Esophagus muscularis mucosa (tissue), 4 donors: ENCODE measurements at places on chromosomes 1 and 21. TPM values are rescaled to one million over a fixed set of nuclear protein-coding genes. Genes with fewer than 3 reads are reported as not detected.
A peak's percentile ranks its signal among the peaks of the same experiment; 100 is the strongest.

The BNIPL gene
- total RNA-seq = 0.11 TPM

The FTCD gene
- 1.2 TPM for total RNA-seq

The LRRC42 gene
- 22.8 TPM for total RNA-seq

The B3GALT5 gene
- total RNA-seq = 0.50 TPM

The ST7L gene
- total RNA-seq = 21.6 TPM

The ZNF687 gene
- 22.5 TPM for total RNA-seq

The TMCO4 gene
- total RNA-seq = 34.4 TPM

The C1orf185 gene
- not detected for total RNA-seq

DNA sequence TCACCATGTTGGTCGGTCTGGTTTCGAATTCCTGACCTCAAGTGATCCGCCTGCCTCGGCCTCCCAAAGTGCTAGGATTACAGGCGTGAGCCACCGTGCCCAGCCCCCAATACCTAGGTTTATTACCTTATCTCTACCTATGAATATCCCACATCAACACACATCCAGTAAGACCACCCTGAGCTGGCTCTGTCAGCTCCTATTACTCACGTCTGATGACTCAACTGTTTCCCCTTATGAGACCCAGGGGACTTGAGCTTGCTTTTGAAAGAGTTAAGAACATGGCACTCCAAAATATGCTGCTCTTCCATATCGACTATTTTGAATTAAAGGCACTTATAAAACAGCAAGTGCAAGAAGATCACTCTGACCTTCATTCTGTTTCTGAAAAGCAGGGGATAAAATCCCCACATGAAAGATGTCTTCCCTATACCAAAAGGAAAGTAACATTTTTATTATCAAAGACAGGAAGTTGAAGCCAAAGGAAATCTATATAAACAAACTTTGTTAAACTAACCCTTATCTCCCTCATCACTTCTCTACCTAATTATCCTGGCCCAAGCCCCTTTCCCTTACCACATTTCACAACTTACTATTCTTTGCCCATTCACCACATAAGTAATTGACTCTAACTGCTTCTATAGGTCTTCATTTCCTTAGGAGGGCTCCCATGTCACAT, 41.3 kb upstream of the OSBPL9 start:
- H3K4me1 ChIP-seq = no peaks in the 10 kb centered on the region
- H3K36me3 ChIP-seq = no peaks in the 10 kb centered on the region
- H3K27ac ChIP-seq = no peak overlapping the region
- no peaks in the 10 kb centered on the region for H3K27me3 ChIP-seq
- DNase-seq = no peak

- H3K36me3 ChIP-seq = peaks cover 26% of the 10 kb centered on the region
- no peak overlapping the region for H3K4me3 ChIP-seq
- H3K27me3 ChIP-seq = no peaks in the 10 kb centered on the region
- no peaks in the 10 kb centered on the region for H3K4me1 ChIP-seq
- no peak overlapping the region for H3K27ac ChIP-seq
These were observed 167.1 kb downstream of the PHTF1 start for GRCh38 chr1:113592230-113592629.

- no peak overlapping the region for H3K27ac ChIP-seq
- no peaks in the 10 kb centered on the region for H3K4me1 ChIP-seq
- no peaks in the 10 kb centered on the region for H3K36me3 ChIP-seq
- H3K27me3 ChIP-seq = no peaks in the 10 kb centered on the region
These were observed 73.6 kb upstream of the TLR5 start for GRCh38 chr1:223216531-223217205.

- DNase-seq = peak; percentile 57
- H3K36me3 ChIP-seq = no peaks in the 10 kb centered on the region
- no peak overlapping the region for H3K4me3 ChIP-seq
- H3K27me3 ChIP-seq = no peaks in the 10 kb centered on the region
These were observed 36.3 kb downstream of the TCP10L start for GRCh38 chr21:32548978-32549377.

GRCh38 chr1:197463142-197463541, 195.1 kb downstream of the CRB1 start:
- no peaks in the 10 kb centered on the region for H3K27me3 ChIP-seq
- no peak for DNase-seq
- no peak overlapping the region for H3K27ac ChIP-seq
- H3K4me3 ChIP-seq = no peak overlapping the region

DNA sequence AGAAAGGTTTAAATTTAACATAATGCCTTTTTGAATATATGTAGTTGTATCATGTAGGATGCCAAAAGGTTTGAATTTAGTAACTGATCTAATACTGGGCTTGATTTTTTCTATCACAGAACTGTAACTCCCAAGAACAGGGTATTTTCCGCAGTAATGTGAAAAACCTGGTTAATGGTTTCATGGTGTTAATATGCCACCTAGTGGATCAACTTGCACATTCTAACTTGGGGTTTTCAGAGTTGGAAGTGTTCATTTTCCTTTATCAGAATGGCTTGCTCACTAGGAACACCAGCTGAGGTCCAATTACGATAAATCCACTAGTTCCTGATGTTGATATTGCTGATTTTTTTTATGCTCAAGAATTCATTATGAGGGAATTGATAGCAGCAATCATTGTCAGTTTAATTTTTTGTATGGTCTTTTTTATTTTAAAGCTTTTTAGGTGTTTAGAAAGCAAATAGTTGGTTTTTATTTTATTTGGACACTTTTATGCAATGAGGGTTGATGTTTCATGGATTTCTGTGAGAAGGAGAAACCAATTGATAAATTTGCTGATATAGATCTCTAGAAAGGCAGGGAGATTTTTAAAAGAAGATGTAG, 157.2 kb downstream of the PLA2G4A start:
- no peak overlapping the region for H3K27ac ChIP-seq
- H3K36me3 ChIP-seq = no peaks in the 10 kb centered on the region
- H3K4me3 ChIP-seq = no peak overlapping the region
- H3K4me1 ChIP-seq = no peaks in the 10 kb centered on the region
- H3K27me3 ChIP-seq = no peaks in the 10 kb centered on the region

GRCh38 chr1:91428182-91428798, 23.7 kb upstream of the HFM1 start:
- H3K27ac ChIP-seq = no peak overlapping the region
- H3K27me3 ChIP-seq = peaks cover 13% of the 10 kb centered on the region
- no peaks in the 10 kb centered on the region for H3K36me3 ChIP-seq
- no peak overlapping the region for H3K4me3 ChIP-seq
- H3K4me1 ChIP-seq = no peaks in the 10 kb centered on the region
- no peak for DNase-seq

- no peak overlapping the region for H3K27ac ChIP-seq
- H3K4me1 ChIP-seq = no peaks in the 10 kb centered on the region
- no peak for DNase-seq
- H3K27me3 ChIP-seq = no peaks in the 10 kb centered on the region
These were observed 9.3 kb upstream of the ST6GALNAC5 start for GRCh38 chr1:76857973-76858372.

- DNase-seq = no peak
- H3K4me3 ChIP-seq = no peak overlapping the region
- no peaks in the 10 kb centered on the region for H3K27me3 ChIP-seq
- H3K4me1 ChIP-seq = peaks cover 9% of the 10 kb centered on the region
- no peaks in the 10 kb centered on the region for H3K36me3 ChIP-seq
- H3K27ac ChIP-seq = no peak overlapping the region
These were observed 1.7 kb downstream of the F5 start for GRCh38 chr1:169584483-169585144.

DNA sequence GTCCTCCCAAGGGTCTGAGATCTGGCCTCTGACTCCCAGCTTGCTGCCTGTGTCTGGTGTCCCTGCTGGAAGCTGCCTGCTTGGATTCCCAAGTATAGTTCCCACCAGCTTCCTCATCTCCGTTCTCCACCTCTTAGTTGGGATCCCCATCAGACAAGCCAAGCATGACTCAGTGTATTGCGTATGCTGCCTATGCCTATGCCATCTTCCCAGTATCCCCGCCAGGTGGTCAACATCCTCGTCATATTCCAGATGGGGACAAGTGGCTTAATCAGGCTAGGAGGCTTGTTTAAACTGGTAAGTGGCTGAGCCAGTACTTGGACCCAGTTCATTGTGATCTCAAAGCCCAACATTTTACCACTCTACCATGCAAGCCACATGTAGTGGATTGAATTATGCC, 204.4 kb downstream of the GRIK3 start:
- no peak for DNase-seq
- no peaks in the 10 kb centered on the region for H3K36me3 ChIP-seq
- no peak overlapping the region for H3K4me3 ChIP-seq

- no peak overlapping the region for H3K4me3 ChIP-seq
- H3K27ac ChIP-seq = no peak overlapping the region
- H3K36me3 ChIP-seq = no peaks in the 10 kb centered on the region
- H3K4me1 ChIP-seq = no peaks in the 10 kb centered on the region
These were observed 62.0 kb downstream of the KCNK1 start for GRCh38 chr1:233675893-233676292.

DNA sequence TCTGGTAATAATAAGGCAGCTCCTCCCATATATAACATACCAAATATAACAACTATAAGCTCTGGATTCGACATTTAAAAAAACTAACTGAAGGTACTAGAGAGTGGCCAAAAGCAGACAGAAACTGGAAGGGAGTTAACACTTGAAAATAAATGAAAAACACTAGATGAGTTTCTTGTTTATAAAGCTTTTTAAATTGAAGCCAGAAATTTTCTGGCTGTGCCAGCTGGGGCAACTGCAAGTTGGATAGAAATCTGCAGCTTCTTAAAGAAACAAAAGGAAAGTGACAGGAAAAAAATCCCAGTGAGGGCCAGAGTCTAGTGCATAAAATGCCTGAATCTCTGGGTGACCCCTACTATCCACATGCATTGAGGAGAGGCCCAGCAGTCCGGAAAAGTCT, 432.7 kb downstream of the SMYD3 start:
- H3K4me1 ChIP-seq = peaks cover 14% of the 10 kb centered on the region
- H3K27me3 ChIP-seq = no peaks in the 10 kb centered on the region
- DNase-seq = no peak
- H3K4me3 ChIP-seq = no peak overlapping the region
- no peaks in the 10 kb centered on the region for H3K36me3 ChIP-seq

DNA sequence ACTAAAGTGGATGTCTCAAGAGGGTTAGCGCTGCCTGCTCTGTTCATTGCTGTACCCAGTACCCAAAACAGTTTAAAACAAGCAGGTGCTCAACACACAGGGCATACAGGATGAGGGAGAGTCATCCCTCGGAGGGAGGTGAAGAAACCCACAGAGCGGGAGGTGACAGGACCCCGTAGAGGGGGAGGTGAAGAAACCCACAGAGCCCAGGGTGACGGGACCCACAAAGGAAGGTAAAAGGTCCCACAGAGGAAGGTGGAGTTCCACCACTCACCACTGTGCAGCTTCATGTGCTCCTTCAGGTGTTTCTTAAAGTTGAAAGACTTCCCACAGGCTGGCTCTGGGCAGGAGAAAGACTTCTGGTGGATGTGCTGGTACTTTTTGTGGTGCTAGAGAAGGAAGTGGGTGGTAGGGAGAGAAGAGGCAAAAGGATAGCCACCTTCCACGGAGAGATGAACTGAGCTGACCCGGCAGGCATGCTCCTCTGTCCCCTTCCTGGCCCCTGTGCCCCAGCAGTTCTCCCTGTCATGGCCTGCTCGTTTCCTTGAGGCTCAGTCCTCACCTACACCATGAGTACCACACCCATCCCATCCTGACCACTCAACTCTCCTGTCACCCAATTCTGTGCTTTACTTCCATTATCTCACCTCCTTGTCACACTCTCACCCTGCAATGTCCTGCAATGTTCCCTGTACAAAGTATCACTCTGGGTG, 5.1 kb downstream of the ZNF692 start:
- H3K27ac ChIP-seq = no peak overlapping the region
- peaks cover 30% of the 10 kb centered on the region for H3K4me1 ChIP-seq
- DNase-seq = no peak
- no peaks in the 10 kb centered on the region for H3K27me3 ChIP-seq
- H3K4me3 ChIP-seq = no peak overlapping the region
- H3K36me3 ChIP-seq = peaks cover 53% of the 10 kb centered on the region

GRCh38 chr1:201754353-201754752, 74.6 kb upstream of the IPO9 start:
- no peaks in the 10 kb centered on the region for H3K36me3 ChIP-seq
- peaks cover 36% of the 10 kb centered on the region for H3K4me1 ChIP-seq
- no peak overlapping the region for H3K27ac ChIP-seq
- no peaks in the 10 kb centered on the region for H3K27me3 ChIP-seq
- H3K4me3 ChIP-seq = no peak overlapping the region

GRCh38 chr1:36653850-36654249, 171.1 kb upstream of the CSF3R start:
- peaks cover 5% of the 10 kb centered on the region for H3K4me1 ChIP-seq
- no peaks in the 10 kb centered on the region for H3K36me3 ChIP-seq
- no peaks in the 10 kb centered on the region for H3K27me3 ChIP-seq
- DNase-seq = no peak
- H3K4me3 ChIP-seq = no peak overlapping the region

DNA sequence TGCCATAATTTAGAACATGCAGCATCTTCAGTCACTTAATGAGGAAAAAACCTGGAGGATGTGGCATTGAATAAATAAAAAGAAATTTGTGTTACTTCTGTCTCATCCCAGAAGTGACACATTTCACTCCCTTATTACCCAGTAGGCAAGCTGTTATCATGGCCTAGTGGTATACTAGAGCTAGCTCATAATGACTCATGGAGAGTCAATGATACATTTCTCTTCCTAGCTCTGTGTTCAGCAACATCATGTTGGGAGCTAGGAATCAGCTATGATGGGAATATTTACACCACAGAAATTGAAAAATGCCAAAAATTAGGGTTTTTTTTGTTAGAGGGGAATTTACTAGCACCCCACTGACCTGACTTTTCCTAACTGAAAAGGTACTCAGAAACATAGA, 182.7 kb downstream of the HMCN1 start:
- no peak for DNase-seq
- no peaks in the 10 kb centered on the region for H3K27me3 ChIP-seq
- no peaks in the 10 kb centered on the region for H3K36me3 ChIP-seq
- H3K4me3 ChIP-seq = no peak overlapping the region
- H3K4me1 ChIP-seq = no peaks in the 10 kb centered on the region
